NCI-H187 treated with DMSO at 0.1 percent for 48 hours (cell line): ENCODE measurements at places on chromosomes 11 and 22.

GRCh38 chr11:62805961-62806441, 761 bp upstream of the NXF1 start:
- no peak for DNase-seq

GRCh38 chr22:44804327-44804726, 52.0 kb downstream of the ARHGAP8 start:
- no peak for DNase-seq

GRCh38 chr11:12381875-12382274, 4.5 kb downstream of the PARVA start:
- peak; percentile 77 for DNase-seq

DNA sequence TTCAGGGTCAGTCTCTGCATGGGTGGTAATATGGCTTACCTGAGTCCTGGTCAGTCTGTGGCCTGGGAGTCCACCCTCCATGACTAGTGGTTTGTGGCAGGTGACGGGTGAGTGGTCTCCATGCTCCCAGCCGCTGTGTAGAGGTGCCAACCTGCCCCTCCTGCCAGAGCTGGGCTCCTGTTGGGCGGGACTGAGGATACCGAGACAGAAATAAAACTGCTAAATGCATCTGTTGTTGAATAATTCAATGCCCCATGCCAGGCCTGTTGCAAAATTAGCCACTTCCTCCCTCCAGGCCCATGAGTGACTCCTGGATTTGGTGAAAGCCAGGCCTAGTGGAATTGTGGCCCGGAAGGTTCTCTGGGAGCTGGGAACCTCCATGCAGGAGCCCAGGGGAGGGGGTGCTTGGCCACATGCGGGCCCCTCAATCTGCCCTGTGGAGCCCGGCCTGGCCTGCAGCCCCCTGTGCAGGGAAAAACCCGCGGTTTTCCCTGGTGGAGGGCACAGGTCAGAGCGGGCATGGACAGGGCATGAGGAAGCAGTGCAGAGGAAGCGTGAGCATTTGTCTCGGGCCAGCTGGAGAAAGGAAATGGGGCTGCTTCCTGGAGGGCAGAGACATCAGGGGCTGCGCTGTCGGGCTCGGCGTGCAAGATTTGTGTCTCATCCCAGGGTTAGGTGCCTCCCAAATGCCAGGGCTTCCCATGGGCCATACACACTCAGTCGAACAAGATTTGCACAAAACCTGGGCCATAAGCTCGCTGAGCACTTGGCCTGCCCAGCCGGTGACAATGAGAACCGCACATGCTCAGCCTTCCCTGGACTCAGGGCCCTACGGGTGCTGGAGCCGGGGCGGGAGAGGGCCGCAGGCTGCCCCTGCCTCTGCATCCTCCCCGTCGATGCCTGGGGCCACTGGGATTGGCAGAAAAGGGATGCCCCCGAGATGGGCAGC, 66.9 kb downstream of the KCNQ1 start:
- DNase-seq, result no peak

GRCh38 chr11:103877221-103877620, 159.2 kb upstream of the DDI1 start:
- no peak for DNase-seq

DNA sequence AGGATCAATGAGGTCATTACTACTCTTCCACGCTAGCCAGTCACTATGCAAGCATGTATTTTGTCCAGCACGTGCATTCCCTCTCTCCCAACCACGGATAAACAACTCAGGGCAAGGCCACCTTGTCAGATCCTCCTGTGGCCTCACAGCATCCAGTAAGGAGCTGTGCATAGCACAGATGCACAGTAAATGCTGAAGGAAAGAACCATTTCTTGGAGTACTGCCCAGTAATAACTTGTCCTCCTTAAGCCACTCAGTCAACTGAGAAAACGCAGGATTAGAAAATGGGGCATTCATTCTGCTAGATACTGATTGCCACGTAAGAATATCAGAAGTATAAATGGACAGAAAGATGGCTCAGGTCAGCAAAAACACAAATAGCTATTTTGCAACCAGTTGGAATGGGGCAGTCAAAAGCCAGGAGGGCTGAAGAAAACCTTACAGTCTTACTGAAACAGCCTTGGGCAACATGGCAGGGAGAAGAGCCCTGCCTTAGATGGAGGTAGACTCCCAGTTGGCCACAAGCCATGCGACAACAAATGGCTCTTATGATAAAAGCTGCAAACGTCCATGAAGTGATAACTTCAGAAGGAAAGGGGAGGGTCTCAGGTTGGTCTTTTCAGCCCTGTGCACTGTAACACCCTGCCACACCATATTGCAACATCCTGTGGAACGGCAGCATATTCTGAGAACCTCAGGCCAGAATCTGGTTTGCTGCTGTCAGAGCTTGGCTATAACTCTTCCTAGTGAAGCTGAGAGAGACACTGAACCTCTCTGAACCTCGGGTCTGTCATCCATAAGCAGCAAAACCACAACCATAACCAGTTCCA, 23.0 kb downstream of the PC start:
- no peak for DNase-seq

DNA sequence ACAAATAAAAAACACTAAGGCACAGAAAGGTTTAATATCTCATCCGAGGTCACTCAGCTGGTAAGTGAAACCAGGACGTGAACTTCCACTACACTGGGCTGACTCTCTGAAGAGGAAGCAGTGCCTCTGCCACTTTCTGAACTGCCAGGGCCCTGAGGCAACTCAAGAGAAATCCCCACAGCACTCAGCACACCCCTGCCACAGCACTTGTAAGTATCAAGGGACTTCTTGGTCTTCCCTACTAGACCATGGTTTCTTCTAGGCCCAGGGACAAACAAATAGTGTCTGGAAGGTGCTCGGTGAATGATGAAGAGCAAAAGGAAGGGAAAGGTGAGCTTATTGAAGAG, 49.7 kb downstream of the RPL27A start:
- no peak for DNase-seq

- DNase-seq, result no peak
Observed at GRCh38 chr22:41574847-41575381, 14.1 kb downstream of the CSDC2 start.

- DNase-seq, result no peak
Observed at GRCh38 chr22:37625737-37626136, 13.7 kb upstream of the SH3BP1 start.

GRCh38 chr11:45848654-45849081, 1.4 kb downstream of the CRY2 start:
- DNase-seq, result no peak

DNA sequence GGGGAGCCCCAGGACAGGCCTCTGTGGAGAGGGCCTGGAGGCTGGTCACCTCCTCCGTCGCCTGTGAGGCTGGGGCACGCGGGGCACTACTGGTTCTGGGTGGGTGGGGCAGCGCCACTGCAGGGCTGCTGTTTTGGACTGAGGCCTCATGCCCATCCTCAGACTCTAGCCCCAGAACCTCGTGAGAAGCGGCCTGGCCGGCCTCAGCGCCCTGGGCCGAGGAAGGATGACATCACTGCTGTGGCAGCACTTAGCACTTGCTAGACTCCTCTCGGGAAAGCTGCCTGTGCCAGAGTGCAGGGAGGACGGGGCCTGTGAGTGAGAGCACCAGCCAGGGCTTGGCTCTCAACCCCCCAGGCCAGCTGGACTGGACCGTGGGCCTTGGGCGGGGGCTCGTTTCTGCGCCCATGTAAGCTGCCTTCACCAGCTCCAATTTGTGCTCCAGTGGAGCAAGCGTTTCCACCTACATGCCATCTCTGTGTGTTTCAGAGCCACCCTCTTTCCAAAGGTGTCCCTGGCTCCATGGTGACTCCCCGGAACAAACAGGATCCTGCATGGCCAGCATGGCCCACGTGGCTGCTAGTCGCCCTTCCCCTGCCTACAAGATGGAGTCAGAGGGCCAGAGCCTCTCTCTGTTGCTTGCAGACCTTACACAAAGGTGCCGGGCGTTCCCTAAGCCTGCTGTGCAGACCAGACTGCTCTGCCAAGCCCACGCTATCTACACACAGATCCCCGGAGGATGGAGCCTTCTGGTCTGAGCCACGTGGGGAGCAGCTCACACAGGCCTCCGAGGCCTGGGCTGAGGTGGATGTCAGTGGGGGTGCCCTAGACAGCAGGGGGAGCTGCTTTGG, 102.9 kb downstream of the CTTN start:
- no peak for DNase-seq

DNA sequence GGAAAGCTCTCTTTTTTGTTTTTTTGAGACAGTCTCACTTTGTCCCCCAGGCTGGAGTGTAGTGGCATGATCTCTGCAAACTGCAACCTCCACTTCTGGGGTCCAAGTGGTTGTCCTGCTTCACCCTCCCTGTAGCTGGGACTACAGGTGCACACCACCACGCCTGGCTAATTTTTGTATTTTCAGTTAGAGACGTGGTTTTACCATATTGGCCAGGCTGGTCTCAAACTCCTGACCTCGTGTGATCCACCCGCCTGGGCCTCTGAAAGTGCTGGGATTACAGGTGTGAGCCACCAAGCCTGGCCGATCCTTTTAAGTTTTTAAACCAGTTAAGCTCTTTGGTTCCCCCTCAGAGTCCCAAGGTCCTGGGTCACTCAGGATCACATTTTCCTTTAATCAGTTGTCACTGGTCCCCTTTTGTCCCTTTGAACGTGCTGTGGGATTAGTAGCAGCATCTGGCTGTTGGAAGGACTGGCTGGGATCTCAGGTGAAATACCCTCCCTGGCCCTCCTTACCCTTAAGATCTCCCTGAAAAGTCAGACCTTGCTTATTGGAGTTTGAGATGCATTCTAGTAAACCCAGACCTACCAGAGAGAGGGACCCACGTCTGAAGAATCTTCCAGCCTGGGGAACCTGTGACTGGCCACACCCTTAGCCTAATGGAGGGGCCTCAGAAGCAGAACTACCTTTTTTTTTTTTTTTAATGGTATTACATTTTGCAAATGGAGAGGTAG, 8.1 kb downstream of the MALAT1 start:
- no peak for DNase-seq

DNA sequence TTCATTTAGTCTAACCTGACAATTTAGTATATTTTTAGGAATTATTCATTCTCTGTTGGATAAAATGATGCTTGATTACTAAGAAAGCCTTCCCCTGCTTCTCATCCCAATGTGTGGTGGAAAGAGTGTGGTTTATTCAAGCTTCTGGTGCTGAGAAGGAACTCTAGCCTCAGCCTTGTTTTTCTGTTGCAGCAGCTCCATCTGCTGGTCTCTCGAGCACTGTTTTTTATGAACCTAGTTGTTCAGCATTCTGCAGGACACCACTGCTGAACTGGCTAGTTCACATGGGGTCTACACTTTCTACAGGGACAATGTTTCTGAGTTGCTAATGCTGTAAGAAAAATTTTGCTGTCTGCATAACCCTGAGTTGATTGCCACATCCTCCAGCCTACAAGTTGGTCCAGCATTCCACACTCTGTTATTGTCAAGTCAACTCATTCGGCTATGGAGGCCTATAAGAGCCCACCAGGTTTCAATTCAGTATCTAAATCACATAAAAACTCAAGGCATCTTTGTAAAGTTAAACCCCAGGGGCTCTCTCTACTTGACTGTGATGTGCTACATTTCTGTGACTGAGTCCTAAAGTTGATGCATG, 14.3 kb downstream of the OR2AG2 start:
- DNase-seq, result no peak

GRCh38 chr22:48938741-48939140, 888.9 kb downstream of the BRD1 start:
- DNase-seq, result no peak
